K562 (cell line): ENCODE measurements at places on chromosomes 7 and 10. TPM values are rescaled to one million over a fixed set of nuclear protein-coding genes. Genes with fewer than 3 reads are reported as not detected.

DNA sequence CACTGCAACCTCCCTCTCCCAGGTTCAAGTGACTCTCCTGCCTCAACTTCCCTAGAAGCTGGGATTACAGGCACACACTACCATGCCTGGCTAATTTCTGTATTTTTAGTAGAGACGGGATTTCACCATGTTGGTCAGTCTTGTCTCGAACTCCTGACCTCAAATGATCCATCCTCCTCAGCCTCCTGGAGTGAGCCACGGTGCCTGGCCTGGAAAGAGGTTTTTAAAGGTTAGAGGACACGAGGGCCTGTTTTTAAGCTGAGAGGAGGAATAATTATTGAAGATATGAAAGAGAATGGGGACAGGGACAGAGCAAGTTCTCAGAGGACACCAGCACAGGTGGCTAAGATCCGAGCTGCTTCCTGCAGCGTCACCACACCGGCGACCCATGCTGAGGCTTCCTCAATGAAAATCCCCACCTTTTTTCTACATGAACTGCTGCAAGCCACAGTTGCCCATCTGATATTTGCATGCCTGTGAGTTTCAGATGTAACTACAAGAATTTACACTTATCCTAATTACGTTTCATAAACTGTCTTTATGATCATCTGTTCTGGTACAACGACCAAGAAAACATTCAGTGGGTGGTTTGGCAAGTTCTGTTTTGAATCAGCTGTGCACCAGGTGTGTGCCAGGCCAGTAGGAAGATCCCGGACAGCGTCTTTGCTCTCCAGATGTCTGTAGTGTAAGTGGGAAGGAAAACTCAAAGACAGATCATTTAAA lies 76.0 kb downstream of the HIP1 start:
- DNase-seq, result no peak

- no peak for DNase-seq
These were observed 47.0 kb downstream of the KCNMA1 start for GRCh38 chr10:77590344-77591237.

GRCh38 chr7:55189878-55190436 lies 171.1 kb downstream of the EGFR start:
- DNase-seq, result no peak

GRCh38 chr10:84267503-84268126 lies 22.8 kb downstream of the RGR start:
- peak; percentile 60 for DNase-seq

GRCh38 chr10:116974456-116975005 lies 30.5 kb downstream of the SHTN1 start:
- peak; percentile 3 for DNase-seq

DNA sequence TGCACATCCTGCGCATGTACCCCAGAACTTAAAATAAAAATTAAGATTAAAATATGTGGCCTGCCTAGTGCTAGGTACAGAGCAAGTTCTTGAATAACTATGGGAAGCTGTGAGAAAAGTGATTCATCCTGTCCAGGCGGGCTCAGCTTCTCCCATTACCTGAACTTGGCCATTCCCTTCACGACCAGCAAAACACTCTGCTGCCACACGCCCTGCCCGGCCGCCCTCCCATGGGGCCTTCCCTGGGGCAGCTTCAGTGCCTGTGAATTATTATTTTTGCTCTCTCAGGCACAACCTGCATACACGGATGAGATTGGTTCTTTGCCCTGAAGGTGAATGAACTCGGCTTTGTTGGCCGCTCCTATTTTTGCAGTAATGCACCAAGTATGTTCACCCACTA lies 209.2 kb upstream of the SHH start:
- no peak for DNase-seq

- peak; percentile 77 for DNase-seq
These were observed 819 bp downstream of the HYCC1 start for GRCh38 chr7:23012908-23013714.

DNA sequence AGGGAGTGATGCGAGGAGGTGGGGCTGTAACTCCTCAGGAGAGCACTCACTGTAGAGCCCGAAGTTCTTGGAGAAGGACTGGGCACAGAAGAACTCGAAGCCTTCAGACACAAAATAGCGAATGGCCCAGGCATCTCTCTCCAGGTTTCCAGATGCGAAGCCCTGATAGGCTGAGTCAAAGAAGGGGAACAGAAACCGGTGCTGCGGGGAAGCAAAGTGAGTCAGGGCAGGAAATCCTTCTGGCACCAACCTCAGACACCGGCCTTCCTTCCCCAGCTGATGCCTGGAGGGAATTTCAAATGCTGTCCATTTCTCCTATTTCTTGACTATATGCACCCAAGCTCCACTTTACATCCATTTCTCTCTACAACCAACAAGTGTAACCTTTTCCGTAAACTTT lies 26.8 kb downstream of the GOT1 start:
- no peak for DNase-seq

- no peak for DNase-seq
These were observed 90.7 kb downstream of the UNCX start for GRCh38 chr7:1323178-1324027.

- DNase-seq, result no peak
These were observed 40.0 kb upstream of the AGBL3 start for GRCh38 chr7:134946260-134946659.

DNA sequence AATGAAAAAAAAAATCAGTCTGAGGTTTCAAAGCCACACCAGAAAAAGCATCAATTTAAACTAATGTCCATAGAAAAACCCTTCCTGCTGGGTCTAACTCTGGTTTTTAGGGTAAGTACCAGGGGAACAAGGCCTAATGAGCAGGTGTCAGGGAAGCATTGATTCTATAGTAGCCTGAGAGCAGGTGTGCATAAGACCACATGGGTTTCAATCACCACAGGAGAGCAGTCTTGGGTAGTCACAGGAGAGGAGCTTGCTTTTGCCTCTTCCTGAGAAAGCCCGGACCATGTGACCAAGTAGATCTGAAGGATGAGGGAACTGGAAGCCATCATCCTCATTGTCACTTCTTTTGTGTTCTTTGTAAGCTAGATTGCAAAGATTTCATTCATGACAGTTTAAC lies 66.3 kb upstream of the AGK start:
- no peak for DNase-seq

- DNase-seq, result no peak
These were observed 40.8 kb downstream of the SLC16A12 start for GRCh38 chr10:89494575-89494974.

DNA sequence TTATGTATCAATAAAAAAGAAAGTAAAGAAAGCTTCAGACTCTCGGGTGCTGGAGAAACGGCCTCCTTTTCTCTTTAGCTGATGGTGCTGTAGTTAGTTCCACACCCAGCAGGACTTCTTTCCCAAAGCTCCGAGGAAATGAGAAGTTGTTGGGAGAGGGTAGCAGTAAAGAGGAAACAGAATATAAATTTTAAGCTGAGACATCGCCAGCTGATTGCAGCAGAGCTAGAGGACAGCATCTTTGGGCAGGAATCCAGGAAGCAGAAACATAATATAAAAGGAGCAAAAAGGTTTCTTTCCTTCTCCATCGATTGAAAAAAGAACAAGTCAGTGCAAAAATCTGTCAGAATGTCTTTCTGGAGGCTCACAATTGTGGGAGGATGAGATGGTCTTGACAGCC lies 616.9 kb upstream of the FOXK1 start:
- no peak for DNase-seq

GRCh38 chr7:124022551-124022950 lies 10.3 kb downstream of the TMEM229A start:
- DNase-seq, result no peak

- DNase-seq, result no peak
These were observed 21.5 kb downstream of the CTAGE6 start for GRCh38 chr7:143735962-143736361.

DNA sequence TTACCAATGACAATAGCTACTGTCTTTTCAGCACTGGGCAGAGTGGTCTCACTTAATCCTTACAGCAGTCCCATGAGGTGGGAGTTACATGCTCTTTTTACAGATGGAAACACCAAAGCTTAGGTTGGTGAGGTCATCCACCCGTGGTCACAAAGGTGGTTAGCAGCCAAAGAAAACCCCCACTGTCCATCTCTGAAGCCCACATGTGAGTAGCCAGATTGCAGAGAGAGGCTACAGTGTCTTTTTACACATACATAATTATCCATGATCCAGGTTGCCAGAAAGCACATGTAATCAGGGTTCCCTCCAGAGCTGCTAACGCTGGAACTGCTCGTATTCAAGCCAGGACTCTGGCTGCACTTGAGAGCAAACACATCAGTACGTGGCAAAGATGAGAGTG lies 24.6 kb upstream of the ANKRD2 start:
- no peak for DNase-seq

- no peak for DNase-seq
These were observed 26.1 kb upstream of the FIS1 start for GRCh38 chr7:101271021-101271420.

GRCh38 chr7:15248514-15248913 lies 313.3 kb downstream of the AGMO start:
- DNase-seq, result no peak

DNA sequence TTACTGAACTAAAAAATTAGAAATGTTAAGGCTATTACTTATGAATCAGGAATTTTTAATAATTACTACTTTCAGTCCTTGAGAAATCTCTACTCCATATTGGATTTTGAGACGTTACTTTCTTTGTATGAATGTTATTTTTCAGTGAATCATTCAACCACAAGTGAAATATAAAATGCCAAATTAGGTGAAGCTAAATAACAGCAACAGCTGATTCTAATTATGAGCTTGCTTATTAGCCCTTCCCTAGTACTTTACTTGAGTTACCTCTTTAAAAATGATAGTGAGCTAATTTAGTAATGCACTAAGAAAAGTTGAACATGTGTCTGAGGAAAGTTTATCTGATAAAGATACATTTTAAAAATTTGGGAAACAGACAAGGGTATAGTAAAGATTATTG lies 51.4 kb downstream of the PCGF5 start:
- DNase-seq, result no peak

DNA sequence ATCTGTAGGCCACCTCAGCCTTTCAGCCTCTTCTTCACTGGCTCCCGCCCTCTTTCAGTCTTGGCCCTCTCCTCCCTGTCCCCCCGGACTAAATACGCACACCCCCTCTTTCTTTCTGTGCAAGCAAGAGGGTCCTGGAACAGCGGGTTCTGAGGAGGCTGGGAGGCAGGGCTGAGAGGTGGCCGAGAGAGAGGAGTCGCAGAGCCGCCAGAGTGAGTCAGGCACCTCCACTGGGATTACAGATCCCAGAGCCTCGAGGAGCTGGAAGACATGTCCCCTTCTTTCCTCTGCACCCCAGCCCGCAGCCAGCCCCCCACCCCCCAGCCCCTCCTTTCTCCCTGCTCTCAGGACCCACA lies 182 bp downstream of the CCDC136 start:
- DNase-seq, result peak; percentile 41

DNA sequence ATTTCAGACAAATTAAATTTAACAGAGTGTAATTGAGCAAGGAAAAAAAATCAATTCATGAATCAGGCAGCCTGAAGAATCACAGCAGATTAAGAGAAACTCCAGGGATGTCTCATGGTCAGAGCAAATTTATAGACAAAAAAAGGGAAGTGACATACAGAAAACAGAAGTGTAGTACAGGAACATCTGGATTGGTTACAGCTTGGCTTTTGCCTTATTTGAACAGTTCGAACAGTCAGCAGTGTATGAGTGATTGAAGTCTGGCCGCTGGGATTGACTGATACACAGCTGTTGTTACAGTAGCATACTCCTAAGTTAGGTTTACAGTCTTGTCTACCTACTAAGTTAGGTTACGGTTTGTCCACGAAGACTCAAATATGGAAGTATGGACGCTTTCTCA lies 255.3 kb downstream of the HPSE2 start:
- DNase-seq, result no peak

DNA sequence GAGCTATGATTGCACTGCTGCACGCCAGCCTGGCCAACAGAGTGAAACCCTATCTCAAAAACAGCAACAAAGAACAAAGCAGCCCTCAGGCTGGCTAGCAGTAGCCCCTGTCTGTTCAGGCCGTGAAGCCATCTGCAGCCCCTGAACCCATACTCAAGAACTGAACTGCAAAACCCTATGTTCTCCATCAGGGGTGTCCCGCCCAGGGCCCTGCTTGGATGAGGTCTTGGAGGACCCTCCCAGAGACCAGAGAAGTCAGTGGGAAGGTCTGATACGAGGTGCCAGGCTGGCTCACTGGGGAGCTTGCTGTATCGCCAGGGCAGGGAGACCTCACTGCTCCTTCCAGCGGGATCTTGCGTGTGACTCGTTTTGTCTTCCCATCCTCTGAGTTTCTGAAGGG lies 39.3 kb downstream of the RBM17 start:
- no peak for DNase-seq

DNA sequence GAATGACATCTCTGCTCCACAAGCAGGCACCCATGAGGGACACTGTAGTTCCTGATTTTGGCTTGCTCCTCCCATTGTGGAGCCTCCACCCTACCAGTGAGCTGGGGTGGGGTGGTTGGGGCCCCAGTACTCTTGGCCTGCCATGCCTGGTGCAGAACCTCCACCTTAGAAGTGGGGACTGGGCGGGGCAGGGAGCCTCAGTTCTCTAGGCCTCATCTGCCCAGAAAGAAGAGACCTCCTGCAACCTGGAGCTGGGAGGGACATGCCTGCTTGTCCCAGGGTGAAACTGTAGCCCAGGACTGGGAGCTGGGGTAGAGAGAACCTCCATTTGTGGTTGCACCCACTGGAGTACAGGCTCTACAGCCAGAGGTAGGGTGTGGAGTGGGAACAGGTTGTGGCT lies 14.4 kb downstream of the RAMP3 start:
- no peak for DNase-seq

DNA sequence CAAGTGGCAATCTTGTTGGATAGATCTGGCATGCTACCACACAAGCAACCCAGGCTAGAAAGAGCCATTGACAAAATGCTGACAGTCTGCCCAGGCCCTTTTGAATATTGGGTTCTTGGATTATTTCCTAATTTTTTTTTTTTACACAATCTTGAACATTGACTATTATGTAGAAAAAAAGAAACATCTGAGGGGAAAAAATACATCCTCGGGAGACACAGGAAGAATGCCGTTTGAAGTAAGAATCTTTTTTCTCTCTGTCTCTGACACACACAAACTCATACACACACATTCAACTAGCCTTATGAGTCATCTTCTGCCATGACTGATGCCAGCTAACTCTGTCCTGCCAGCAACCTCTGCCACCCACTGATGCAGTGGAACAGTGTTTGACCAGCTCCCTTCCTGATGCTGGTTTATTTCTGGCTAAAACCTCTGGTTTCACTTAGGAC lies 47.2 kb downstream of the SORBS1 start:
- no peak for DNase-seq

Gene OPALIN
- total RNA-seq, result not detected in 2 replicates

Gene FAM237B
- not detected in 2 replicates for total RNA-seq

Gene MCM10
- 59.4 and 68.1 TPM in 2 replicates for total RNA-seq

Gene NPFFR1
- total RNA-seq, result not detected in 2 replicates

Gene PHKG1
- 0.29 and 0.40 TPM in 2 replicates for total RNA-seq

Gene SPDYE2
- not detected in 2 replicates for total RNA-seq

Gene PTN
- not detected in 2 replicates for total RNA-seq
